ENCODE measurements at places on chromosomes 2 and 18. TPM values are rescaled to one million over a fixed set of nuclear protein-coding genes. Genes with fewer than 3 reads are reported as not detected.

DNA sequence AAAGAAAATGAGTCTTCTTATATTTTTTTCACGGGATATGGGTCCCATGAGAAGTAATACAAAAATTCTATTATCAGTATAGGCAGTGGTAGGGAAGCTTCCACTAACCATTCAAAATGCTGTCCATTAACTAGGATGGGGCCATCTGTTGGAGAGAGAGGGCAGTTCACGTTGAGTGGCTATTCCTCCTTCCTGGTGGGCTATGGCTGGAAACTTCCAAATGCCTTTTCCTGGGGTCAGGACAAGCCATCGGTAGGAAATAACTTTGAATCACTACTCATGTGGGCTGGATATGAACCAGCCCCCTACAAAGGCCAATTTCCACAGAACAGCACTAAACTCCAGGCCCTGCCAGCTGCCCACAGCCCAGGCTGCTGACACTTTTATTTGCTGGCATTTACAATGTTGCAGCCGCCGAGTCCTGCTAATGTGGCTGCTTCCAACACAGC lies 156.1 kb upstream of the HNRNPA3 start:
- no peak overlapping the region for H3K27ac ChIP-seq
- no peaks in the 10 kb centered on the region for H3K36me3 ChIP-seq
- no peaks in the 10 kb centered on the region for H3K4me1 ChIP-seq
- DNase-seq: no peak
- no peak overlapping the region for H3K4me3 ChIP-seq

DNA sequence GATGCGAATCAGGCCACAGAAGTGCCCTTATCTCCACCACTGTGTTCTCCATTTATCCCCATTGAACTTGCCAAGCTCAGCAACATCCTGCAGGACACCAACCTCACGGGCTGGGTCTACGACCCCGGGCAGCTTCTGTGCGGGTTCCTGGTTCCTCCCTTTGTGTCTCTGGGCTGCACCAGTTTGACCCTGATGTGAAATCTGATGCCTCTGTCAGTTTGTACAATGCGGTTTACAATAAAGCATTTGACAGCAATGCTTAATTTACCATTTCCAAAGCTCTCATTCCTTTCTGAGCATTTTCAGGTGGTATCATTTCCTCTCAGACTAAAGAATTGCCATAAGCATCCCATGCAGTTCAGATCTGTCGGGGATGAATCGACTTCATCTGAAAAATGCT lies 3.3 kb upstream of the TMEM18 start:
- H3K27ac ChIP-seq: no peak overlapping the region
- no peaks in the 10 kb centered on the region for H3K27me3 ChIP-seq
- no peak for DNase-seq
- H3K4me1 ChIP-seq: peaks cover 18% of the 10 kb centered on the region
- no peaks in the 10 kb centered on the region for H3K36me3 ChIP-seq

DNA sequence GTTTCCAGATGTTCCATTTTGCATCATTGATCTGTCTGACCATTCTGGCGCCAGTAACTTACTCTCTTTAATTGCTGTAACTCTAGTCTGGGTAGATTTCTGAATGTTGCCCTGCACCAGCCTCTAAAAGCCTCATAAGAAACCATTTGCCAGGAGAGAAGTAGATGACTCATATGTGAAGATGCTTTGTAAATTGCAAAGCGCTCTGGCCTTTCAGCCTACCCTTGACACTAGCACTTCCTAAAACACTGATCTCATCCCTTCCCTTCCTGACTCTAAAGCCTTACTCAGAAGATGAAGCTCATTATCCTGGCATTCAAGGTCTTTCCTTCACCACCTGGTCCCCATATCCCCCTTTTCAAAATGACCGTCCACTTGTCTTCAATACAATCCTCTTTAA lies 193.2 kb upstream of the MEX3C start:
- no peaks in the 10 kb centered on the region for H3K36me3 ChIP-seq
- DNase-seq: no peak
- H3K4me3 ChIP-seq: no peak overlapping the region
- no peaks in the 10 kb centered on the region for H3K4me1 ChIP-seq
- no peak overlapping the region for H3K27ac ChIP-seq
- no peaks in the 10 kb centered on the region for H3K27me3 ChIP-seq

The DSC1 gene
- total RNA-seq: not detected

All from esophagus muscularis mucosa (tissue), 4 donors.